ENCODE measurements at places on chromosomes 5 and 9.

GRCh38 chr9:114784721-114785279 is 21.0 kb downstream of the TNFSF15 start:
- no peak for DNase-seq

GRCh38 chr5:174166231-174167079 is 120.9 kb downstream of the NSG2 start:
- no peak for DNase-seq

DNA sequence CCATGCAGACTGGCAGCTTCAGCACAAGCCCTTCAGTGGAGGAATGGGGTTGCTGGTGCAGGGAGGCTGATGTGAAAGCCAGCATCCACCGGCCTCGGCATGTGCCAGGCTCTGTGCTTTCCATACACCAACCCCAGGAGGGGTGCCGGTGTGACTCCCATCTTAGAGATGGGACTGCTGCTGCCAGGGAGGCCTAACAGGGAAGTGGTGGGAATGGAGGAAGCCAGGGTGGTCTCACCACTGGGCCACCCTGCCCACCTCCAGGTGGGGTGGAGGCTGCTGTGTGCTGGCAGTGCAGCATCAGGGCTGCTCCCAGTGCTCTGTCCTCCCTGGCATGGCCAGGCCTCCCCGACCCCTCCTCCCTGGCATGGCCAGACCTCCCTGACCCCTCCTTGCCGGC is 32.8 kb upstream of the PITX1 start:
- no peak for DNase-seq

DNA sequence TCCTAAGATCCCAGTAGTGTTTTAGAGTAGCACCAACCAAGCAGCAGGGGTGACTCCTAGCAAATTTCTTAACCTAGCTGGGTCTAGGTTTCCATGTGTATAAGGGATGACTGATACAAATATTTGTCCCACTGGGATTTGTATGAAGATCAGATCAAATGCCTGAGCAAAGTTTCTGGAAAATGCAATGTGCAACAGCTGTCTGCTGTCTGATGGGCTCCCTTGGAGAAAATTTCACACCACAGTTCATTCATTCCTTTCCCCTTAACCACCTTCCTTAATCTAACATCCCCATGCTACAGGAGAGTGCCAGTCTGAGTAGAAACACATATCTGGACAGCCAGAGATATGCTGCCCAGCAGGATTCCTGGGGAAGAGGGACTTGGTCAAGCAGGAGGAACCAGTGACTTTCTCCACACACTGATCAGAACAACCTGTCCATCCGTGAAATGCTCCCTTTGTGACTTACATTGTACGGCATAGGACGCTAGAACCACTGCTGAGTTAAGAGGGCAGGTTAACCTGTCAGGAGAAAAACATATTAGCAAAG is 53.3 kb downstream of the PTPN3 start:
- no peak for DNase-seq

- DNase-seq, result no peak
Measured at GRCh38 chr9:87853302-87853701, 29.4 kb upstream of the SPATA31E1 start.

- no peak for DNase-seq
Measured at GRCh38 chr9:91211414-91211813, 150.3 kb downstream of the AUH start.

DNA sequence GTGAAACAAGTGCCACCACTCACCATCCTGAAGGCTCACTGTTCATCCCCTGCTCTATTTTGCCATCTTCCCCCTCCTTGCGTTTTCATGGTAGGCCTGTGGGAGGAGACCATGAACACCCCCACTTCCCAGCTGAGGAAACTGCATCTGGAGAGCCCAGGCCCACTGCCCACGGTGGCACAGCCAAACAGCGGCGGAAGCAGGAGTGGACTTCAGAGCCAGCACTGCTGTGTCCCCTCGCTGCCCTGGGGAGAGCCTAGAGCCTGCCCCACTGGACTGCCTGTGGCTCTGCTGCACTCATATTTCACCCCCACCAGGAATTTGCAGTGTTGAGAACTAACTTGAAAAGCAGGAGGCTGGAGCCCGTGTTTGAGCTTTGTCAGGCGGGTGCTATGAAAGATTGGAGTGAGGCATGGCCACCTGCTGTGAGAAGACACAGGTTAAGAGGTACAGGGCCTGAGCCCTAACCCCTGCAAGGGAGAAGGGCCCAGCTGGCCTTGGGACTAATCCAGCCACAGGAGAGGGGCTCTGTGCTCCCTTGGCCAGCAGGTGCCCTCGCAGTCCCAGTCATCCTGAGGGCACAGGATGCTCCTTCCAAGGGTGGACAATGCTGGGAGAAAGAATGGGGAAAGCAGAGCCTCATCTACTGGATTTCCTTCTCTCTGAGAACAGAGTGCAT is 79.0 kb downstream of the MACROH2A1 start:
- no peak for DNase-seq

- DNase-seq, result no peak
Measured at GRCh38 chr9:79765466-79765865, 193.7 kb downstream of the TLE4 start.

- DNase-seq, result no peak
Measured at GRCh38 chr9:79974806-79975422, 403.1 kb downstream of the TLE4 start.

DNA sequence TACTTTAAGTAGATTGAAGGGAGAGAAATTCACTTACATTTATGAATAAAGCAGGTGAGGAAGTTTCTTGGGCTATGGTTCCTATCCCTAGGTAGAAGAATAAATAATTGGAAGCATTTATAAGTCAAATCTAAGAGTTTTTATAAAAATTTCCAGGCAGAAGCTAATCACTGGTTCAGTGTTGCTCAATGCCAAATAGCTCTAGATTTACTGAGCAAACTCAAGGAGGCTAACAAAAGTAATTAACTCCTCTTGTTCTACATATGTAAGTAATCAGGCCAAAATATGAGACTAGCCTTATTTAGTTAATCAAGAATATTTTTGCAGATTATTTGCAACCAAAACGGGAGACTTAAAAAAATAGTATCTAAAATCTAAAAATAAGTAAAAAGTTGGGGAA is 472.3 kb downstream of the PLK2 start:
- DNase-seq, result no peak

GRCh38 chr5:35371951-35372426 is 141.7 kb upstream of the PRLR start:
- no peak for DNase-seq

DNA sequence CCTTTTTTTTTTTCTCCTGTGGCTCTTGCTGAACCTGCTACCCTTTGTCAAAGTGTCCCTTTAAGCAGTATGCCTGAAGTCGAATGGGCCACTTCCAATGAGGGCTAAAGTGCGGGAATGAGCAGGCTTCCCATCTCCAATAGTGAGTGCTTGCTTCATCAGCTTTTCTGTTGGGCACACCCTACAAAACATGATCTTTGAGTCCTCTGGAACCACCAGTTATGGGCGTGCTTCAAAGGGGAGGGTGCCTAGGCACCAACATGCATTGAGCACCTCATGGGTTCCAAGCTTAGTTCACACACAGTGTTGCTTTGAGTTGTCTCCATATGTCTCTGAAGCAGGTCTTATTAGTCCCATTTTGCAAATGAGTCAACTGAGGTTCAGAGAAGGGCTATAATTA is 132.8 kb upstream of the CPEB4 start:
- DNase-seq, result no peak

GRCh38 chr5:148336704-148337435 is 1.5 kb downstream of the SPINK9 start:
- no peak for DNase-seq

DNA sequence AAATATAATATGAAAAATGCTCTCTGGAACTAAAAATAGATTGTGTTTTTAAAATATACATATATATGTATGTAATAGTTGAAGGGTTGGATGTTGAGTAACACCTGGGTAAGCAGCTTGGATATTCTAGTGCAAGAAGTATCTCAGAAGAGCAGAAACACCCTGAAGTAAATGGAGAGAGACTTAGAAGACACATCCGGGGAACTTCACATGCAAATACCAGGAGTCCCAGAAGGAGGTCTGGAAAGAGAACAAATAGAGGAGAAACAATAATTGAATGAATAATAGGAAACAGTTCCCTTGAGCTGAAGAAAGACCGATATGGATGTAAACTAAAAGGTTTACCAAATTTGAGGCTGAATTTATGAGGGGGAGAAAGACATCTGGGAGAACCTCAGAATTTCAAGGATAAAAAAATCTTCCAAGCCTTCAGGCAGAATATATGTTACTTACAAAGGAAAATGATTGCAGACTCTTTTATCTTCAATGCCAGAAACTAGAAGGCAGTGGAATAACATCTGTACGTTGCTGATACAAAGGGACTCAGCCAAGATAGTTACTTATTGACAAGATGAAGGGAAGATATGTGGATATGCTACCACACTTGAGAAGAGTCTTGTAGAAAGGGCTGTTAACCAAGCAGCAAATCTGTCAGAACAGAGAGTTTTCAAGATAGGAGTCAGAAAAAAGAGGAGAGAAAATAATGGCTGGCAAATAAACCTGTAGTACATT is 42.7 kb downstream of the HSDL2 start:
- DNase-seq, result no peak

DNA sequence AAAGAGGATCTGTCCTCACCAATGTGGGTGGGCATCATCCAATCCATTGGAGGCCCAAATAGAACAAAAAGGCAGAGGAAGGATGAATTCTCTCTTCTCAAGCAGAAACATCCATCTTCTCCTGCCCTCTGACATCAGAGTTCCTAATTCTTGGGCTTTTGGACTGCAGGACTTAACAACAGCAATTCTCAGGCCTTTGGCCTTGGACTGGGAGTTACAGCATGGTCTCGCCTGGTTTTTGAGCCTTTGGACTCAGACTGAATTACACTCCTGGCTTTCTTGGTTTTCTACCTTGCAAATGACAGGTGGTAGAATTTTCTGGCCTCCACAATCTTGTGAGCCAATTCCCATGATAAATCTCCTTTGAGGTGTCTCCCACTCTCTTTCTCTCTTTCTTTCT is 60.5 kb upstream of the CD180 start:
- no peak for DNase-seq

DNA sequence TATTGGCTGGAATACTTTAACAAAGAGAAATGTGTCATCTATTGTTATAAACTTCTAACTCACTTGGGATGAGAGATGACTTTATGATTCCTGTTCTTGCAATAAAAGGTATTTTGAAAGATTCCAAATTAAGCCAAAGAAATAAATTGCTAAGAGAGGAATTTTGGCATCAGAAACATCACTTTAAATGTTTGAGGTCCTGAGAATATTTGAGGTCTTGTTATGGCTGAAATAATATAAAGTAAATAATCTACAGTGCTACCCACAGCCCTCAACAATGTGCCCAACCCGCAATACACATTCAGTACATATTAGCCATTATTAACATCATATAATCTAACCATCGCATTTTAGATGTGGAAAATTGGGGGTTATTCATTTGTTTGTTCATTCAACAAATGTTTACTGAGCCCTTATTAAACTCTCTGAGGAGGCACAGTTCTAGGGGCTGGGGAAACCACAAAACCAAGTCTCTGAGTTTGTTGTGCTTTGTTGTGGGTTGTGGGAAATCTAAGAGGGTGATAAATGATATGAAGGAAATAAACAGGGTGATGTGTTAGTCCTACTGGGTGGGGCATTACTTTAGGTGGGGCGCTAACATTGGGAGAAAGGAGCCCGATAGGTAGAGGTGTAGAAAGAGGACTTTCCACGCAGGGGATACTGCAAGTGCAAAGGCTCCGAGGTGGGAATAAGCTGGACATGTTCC is 135.2 kb upstream of the CLINT1 start:
- DNase-seq, result no peak

- no peak for DNase-seq
Measured at GRCh38 chr9:38737246-38737645, 17.3 kb upstream of the FAM240B start.

DNA sequence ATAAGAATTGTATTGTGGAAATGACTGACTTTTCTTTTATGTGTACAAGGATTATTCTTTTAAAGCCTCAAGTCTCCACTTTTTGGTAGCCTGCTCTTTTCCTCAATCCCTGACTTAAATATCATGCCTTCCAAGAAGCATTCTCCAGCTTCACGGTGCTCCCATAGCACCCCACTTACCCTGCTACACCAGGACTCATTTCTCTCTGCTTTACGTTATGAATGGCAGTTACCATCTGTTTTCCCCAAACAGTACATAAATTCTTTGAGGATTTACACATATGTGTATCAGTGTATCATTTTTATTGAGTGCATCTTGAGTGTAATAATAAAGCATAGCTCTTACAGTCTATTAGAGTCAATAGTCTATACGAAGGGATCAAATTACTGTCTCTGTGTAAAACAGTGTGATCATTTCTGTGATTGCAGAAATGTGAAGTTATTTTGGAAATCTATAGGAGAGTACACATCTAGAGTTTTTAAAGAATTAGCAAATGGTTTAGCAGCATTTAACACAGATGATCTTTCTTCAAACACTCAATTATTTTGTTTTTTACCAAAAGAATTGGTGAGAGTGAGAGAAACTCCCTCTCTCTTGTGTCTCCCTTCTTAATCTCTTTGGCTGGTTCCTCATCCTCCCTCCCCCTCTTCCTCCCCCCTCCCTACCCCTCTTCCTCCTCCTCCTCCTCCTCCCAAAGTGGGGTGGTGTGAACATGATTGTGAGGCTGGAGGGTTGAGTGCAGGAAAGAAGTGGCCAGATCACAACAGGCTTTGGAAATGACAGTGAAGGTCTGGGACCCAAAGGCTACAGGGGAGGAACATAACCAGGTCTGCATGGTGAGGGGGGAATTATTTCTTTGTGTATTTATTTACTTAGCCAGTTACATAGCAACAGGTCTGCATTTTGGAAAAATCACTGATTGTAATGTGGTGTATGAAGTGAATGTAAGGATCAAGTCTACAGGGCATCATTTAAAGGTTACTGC is 27.6 kb upstream of the ECM2 start:
- no peak for DNase-seq

DNA sequence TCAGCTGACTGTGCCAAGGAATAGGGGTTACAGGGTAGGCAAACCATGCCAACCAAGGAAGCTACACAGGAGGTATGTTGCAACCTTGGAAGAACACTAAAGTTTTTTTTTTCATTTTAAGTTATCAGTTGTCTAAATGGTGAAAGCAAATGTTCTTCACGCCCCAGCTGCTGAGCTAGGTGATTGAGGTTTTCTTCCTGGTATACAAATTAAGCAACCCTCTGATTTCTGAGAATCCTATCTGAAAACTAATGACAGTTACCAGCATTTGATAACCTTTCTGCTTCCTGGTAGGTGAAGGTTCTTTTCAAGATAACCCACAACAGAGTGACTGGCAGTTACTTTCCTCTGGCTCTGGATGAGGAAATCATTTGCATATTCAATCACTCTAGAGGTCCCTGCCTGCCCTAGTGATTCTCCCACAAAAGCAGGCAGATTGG is 194.9 kb downstream of the ATP10B start:
- DNase-seq, result no peak

Measured in stimulated activated CD4-positive, alpha-beta T cell treated with anti-CD3 and anti-CD28 coated beads, Interleukin-4, amount 100 ng/mL, for 1 hour (primary cell).